Esophagus mucosa (tissue), 1 donor: ENCODE measurements at places on chromosomes 6 and 20. TPM values are rescaled to one million over a fixed set of nuclear protein-coding genes. Genes with fewer than 3 reads are reported as not detected.

The IL20RA gene
- total RNA-seq, result 13.3 TPM

The SMIM13 gene
- total RNA-seq, result 5.5 TPM

DNA sequence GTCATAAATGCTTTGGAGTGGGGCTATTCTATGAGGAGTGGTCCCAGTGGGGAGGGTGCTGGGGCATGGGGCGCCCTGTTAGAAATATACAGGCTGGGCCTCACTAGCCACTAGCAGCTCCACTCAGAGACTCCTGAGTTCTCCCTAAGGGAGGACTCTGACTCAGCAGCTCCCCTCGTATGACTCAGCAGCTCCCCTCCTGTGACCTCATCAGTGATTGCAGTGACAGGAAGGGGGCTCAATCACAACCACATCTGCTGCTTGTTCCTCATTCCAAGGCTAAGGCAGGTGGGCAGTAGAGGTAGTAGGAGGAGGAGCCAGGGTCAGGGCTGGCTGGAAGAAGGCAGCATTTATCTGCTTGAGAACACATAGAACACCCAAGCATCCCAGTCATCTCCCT, 73.7 kb downstream of the PRND start:
- ATAC-seq, result no peak

DNA sequence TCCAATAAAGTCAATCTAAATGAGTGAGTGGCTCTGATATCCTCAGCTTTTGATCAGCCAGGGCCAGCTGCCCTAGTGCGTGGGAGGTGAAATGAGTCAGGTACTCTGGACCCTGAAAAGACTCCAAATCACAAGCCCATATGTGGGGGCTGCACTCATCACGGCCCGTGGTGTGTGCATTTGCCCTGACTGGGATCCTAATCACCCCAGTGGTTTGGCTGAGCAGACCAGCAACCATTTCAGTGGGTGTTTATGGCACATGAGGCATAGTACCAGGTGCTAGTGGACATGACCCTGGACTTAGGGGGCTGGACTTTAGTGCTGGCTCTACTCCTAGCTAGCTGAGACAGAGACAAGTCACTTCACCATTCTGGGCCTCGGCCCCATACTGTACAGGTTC, 39.4 kb downstream of the SCML4 start:
- no peak for ATAC-seq

The OR11A1 gene
- not detected for total RNA-seq

DNA sequence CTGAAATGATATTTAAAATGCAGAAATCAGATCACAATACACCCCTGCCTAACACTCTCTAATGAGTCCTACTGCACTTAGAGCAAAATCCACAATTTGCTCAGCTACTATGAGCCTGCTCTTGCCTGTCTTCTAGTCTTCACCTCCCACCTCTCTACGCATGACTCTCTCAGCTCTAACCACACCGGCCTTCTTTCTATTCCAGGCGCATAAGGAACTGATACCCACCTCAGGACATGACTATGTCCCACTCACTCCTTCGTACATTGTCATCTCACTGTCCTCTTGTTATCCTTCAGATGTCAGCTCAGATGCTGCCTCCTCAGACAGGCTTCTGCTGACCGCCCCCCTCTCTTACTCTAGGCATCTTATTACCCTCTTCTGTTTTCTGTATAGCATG, 201.0 kb upstream of the FLRT3 start:
- ATAC-seq, result no peak

DNA sequence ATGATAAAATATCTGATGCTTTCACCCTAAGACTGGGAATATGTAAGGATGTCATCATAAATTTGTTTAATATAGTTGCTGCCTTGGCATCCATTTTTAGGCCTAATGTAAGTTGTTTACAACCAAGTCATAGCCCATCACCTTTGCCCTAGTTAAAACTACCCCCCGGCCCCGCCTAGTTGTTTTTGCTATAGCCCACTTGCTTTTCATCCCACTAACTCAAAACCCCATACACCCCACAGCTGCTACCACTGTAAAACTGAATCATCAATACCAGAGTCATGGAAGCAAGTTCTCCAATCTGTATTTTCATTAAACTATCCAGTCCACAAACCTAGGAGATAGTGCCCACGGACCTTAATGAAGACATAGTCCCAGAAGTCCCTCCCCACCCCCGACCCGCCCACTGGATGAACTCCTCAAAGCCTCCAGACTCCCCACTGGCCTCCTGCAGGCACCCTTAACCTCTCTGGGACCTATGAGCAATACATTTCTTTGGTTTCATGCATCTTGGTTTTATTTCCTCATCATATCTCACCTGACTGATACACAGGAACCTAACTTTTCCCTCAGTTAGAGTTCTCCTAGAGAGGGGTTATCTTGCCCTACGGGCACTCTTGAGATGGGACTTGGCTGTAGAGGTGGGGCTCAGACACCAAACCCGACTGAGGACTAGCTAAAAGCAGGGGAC, 12.5 kb upstream of the ZDHHC14 start:
- no peak for ATAC-seq

The BHLHE23 gene
- not detected for total RNA-seq

DNA sequence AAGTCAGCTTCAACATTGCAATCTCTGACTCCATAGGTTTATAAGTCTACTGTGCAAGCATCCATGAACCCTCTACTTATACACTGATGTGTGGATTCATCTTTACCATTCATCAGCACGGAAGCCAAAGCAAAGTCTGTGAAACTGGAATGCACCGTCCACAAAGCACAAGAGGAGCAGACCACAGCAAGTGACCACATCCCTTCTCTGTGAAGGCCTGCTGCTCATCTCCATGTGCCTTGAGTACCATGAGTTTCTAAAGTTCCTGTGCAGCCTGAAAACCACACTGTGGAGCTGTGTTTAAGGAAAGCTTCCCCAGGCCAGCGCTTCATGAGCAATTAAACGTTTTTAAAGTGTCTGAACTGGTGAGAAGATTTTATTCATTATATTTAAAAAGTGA, 20.0 kb downstream of the GABRR1 start:
- ATAC-seq, result no peak

The F13A1 gene
- total RNA-seq, result 2.8 TPM
